CD4-positive, alpha-beta T cell treated with Interleukin-15 for 1 hour (primary cell): ENCODE measurements at places on chromosomes 13 and 19.
A peak's percentile ranks its signal among the peaks of the same experiment; 100 is the strongest.

- peak; percentile 84 for DNase-seq
Measured at GRCh38 chr19:49555600-49556411, 24.6 kb downstream of the NOSIP start.

DNA sequence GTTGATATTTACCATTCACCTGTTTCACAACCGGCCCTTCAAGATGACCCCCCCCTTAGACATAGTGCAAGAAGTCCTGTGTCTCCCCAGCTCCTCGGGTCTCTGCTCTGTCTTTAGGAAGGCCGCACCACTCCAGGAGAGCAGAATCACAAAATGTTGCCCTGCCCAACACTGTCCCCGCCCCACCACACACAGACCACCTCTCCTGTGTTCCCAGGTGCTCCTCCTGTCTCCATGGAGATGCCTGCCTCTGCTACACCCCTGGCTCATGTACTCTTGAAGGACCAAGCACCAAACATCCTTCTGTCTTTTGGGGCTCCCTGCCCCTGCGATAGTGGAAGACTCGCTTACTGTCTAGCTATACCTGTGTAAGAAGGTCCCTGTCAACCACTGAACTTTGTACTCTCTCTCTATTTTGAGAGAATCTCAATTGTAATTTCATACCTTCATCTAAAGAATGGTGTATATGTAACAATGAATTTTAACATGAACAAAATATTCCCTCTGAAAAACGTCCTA lies 9.6 kb upstream of the TNFRSF19 start:
- no peak for DNase-seq

GRCh38 chr13:34458756-34459715 lies 483.0 kb upstream of the NBEA start:
- DNase-seq: no peak

- DNase-seq: no peak
Measured at GRCh38 chr19:1041835-1042685, 2.2 kb downstream of the ABCA7 start.

DNA sequence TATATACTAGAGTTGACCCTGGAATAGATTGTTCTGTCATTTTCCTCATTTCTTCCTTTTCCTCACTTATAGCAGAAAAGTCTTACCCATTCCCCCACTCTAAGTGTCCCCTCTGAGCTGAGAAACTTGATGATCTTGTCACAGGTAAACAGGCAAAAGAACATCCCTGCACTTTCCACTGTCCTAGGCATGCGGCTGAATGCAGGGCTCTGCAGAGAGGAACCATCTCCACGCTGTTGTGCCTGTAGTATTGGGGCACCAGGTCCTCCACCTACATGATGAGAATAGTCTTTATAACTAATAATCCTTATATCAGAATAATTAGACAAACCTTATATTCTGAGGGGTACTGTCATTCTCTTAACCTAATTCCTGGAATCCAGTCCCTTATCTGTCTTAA lies 211.3 kb downstream of the RBM26 start:
- DNase-seq: no peak
